Brain microvascular endothelial cell (primary cell): ENCODE measurements at places on chromosomes 3 and 15.

DNA sequence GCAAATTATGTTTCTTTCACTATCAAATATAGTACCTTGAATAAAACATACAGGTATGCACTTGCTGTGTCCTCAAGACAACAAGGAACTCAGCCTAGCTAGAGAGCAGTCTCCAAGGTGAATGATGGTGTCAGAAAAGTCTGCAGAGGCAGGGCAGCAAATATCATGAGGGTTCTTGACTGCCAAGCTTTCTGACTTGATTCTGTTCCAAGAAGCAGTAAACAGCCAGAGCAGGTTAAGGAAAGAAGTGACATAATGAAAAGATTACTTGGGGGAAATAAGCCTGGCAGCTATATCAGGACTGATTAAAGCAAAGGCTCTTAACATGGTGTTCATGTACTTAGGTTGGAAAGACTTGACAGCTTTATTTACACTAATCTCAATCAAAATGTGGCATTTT, 192.2 kb upstream of the GADL1 start:
- no peak for DNase-seq

- no peak for DNase-seq
Measured at GRCh38 chr3:177921153-177921552, 615.1 kb upstream of the KCNMB2 start.

DNA sequence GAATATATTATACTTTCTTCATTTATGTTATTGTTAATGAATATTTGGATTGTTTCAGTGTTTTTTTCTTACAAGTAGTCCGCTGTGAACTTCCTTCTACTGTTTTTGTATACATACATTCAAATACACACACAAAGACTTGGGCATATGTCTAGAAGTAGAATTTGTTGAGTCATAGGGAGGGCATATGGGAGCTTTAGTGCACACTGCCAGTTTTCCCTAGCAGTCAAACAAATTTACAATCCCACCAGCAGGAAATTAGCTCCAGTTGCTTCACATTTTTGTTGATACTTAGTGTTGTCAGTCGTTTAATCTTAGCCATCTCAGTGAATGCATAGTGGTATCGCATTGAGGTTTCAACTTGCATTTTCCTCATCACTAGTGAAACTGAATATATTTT, 492.3 kb downstream of the DIPK2A start:
- DNase-seq: no peak

DNA sequence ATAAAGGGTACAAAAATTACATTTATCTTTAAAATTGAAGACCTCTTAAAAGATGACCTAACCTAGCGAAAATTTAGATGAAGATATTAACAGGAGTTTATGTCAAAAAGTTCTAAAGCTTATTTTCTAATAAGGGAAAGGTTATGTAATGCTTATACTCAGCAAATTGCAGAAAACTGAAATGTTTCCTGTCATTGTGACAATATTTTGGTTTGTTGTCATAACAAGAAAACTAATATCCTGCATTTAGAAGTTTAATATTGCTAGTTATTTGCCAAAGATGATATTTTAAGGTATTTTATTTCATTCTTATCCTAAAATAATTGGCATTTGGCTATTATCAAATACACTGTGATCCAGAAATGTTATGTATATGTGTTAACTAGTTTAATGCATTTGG, 294.5 kb downstream of the C3orf38 start:
- DNase-seq: no peak

DNA sequence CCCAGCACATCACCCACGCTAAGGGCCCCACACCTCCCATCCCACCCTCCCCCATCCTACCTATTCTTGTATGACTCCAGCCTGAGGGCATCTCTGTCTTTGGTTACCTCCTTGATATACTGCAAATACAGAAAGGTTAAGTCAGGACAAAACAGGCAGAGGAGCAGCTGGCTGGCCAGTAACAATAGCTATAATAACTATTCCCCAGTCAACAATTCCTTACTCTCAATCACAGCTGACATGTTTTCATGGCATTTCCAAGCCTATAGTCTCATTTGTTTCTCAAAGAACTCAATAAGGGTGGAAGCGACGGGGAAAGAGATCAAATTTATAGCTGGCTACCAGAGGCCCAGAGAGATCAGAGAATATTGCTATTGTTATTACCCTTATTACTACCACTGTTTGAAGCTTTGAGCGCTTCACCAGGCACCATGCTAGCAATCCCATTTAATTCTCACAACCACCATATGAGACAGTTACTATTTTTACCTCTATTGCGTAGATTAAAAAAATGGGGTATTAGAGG, 93.0 kb upstream of the C2CD4B start:
- DNase-seq: no peak

- peak; percentile 11 for DNase-seq
Measured at GRCh38 chr3:54691289-54691771, 236.5 kb downstream of the LRTM1 start.

DNA sequence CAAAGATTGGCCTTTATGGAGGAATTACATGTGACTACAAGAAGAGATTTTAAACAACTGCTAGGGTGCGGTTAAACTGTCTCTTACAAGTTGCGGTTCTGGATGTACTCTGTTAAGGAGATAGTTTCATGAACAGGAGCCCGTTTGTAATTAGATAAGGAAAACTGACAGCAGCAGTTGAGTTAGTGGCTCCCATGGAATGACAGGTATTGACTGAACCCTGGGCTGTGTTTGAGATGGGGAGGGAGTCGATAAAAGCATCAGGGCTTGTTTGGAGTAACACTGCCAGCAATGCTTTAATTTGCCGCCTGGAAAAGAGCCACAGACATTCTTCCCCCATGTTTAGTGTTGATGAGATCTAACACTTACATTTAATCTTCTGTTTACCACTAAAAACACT, 139.9 kb downstream of the ROBO2 start:
- DNase-seq: no peak

DNA sequence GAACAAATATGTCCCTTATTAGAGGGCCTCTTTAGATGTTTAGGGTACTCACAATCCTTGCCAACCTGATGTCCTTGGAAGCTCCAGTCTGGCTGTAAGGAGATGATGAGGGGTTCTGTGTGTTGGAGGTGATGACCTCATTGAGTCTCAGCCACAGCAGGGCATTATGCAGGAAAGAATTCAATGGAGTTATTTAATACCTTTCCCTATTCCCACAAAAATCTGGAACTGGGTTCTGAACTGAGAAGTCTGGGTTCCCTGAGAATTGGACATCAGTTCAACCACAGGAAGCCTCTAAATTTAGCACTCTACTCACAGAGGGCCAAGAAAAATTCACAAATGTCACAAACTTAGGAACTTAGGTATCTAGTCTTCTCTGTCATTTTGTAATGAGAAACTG, 36.9 kb downstream of the SLC35A5 start:
- DNase-seq: no peak

GRCh38 chr3:10521772-10522441, 16.5 kb upstream of the ATP2B2 start:
- DNase-seq: no peak

GRCh38 chr15:93640411-93640962, 551.5 kb upstream of the RGMA start:
- DNase-seq: no peak

GRCh38 chr3:9732080-9732739, 675 bp downstream of the BRPF1 start:
- DNase-seq: no peak

GRCh38 chr15:40925863-40926658, 3.1 kb upstream of the DLL4 start:
- no peak for DNase-seq

GRCh38 chr3:155196131-155197021, 97.1 kb downstream of the STRIT1 start:
- no peak for DNase-seq

DNA sequence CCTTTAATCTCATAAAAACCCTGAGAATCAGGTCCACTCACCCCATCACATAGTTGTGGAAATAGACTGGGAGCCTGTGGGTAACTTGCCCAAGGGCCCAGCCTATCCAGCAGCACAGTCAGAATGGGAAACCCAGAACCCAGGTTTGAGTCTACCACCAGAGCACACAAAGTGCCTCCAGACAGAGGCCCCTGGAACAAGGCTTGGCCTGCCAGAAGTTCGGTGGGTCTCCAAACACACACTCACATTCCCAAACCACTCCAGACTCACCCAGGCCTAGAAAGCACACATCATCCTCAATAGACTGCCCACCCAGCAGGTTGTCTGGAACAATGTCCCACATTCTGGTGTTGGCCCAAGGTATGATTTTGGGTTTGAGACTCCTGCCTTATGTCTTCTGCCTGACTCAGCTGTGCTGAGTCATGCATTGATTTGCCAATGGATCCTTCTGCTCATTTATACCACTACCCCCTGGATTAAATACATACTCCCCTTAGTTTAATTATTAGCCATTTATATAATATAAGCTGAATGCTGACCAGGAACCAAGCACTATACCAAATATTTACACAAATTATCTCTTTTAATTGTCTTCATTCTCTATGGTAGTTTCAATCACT, 4.5 kb downstream of the SLC12A8 start:
- no peak for DNase-seq

- DNase-seq: no peak
Measured at GRCh38 chr3:38645076-38645475, 4.4 kb downstream of the SCN5A start.

- DNase-seq: no peak
Measured at GRCh38 chr3:112633757-112634156, 7.2 kb downstream of the CCDC80 start.
